Purkinje cell (primary cell): ENCODE measurements at places on chromosomes 1 and 21. TPM values are rescaled to one million over a fixed set of nuclear protein-coding genes. Genes with fewer than 3 reads are reported as not detected.

Gene AMY2A
- polyA plus RNA-seq = 6.9 TPM in 1 of 2 replicates, not detected in the other

Gene HAO2
- polyA plus RNA-seq = not detected in 2 replicates

Gene DMRTA2
- not detected in 2 replicates for polyA plus RNA-seq

Gene KMO
- polyA plus RNA-seq = 0.65 TPM in 1 of 2 replicates, not detected in the other

Gene SLC9C2
- not detected in 2 replicates for polyA plus RNA-seq
